AG04450 (cell line): ENCODE measurements at places on chromosomes 3 and 15.

DNA sequence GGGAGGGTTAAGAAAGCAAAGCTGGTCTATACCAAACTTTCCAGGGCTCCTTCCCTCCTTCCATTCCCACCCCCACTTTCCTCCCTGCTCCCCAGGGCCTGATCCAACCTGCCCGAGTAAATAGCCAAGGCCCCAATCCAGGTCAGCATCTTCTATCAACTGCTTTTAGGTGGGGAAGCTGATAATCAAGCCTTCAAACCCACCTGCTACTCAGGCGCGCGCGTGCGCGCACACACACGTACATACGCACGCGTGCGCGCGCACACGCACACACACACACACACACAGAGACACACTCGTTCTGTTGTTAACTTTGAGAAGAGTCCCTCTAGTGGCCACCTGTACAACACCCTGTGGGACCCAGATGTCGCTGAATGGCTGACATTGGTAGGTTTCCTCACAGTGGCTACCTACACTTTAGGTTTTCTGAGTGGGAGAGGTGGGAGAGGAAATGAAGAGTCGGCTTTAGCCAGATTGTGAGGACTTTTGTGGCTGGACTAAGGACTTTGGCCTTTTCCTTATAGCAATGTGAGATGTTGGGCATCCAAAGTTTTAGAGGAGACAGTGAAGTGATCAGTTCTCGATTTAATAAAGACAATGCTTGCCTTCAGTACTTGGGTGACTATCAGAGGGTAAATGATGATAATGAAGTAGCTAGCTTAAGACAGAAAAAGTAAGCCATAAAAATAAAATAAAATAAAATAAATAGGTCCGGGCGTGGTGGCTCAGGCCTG lies 179.9 kb upstream of the C2CD4B start:
- peak; percentile 8 for DNase-seq

DNA sequence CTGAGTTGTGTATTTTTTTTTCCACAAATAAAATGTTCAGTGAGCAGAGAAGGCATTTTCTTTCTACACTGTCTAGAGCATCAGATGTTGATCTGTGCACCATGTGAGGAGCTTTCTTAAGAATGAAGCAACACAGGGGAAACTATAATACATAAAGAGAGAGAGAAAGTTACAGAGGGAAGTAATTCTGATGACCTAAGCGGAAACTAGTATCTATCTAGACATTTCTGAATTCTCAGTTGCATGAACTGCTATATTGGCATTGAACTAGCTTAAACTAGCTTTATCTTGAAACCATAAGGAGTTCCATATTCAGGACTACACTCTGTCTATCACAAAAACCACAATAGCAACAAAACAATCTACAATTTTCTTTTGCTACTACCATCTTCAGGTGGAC lies 822.4 kb downstream of the VGLL3 start:
- no peak for DNase-seq

GRCh38 chr15:75061272-75061671 lies 37.9 kb downstream of the PPCDC start:
- DNase-seq: no peak

- DNase-seq: no peak
These were observed 822 bp downstream of the MRPL3 start for GRCh38 chr3:131501949-131502348.

- DNase-seq: no peak
These were observed 21.8 kb upstream of the GPR156 start for GRCh38 chr3:120306519-120307455.

DNA sequence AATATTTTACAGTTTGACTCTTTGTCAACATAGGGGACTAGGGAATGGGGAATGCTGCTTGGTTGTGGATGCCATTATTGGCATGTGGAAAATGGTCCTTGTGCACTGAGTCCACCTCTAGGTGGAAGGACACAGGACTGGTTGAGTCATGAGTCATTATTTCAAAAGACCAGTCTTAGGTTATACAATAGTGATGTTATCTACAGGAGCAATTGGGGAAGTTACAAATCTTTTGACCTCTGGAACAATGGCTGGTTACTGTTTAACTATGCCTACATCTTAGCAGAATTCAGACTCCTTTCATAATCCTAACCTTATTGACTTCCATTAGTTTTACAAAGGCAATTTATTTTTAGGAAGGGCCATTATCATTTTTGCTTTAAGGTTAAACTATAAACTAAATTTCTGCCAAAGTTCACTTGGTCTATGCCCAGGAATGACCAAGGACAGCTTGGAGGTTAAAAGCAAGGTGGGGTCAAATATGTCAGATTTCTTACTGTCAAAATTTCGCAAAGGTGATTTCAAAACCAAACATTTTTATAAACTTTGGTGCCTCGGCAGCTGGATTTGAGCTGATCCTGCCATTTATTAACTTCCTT lies 11.8 kb upstream of the CCR8 start:
- no peak for DNase-seq
